ENCODE measurements at places on chromosomes 11 and 22.

DNA sequence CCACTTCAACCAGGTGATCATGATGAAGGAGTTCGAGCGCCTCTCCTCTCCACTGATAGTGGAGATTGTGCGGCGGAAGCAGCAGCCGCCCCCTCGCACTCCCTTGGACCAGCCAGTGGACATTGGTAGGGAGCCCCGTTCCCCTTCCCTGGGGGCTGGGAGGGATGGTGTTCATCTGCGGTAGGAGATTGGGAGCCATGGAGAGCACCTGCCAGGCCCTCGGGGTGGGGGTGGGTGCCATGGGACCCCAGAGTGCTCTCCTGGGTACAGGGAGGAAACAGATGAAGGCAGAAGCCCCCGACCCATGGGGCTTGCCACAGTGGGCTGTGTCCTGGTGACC, 7.0 kb downstream of the THAP7 start:
- no peak for DNase-seq

DNA sequence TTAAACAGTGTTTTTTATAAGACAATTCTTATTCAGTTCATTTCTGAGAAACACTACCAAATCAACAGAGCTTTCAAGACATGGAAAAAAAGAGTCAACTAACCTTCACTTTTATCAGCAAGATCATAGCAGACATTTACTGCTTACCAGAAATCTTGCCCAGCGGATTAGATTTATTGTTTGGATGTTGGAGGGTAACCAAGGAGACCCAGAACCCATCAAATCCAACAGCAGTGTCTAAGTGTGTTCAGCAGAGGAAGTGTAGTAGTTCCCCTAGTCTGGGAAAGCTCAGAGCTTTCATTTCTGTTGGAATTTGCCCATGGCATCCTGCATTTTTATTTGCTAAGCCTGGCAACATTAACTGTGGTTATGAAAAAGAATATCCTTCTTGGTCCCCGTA, 2.4 kb upstream of the PGM2L1 start:
- no peak for DNase-seq

DNA sequence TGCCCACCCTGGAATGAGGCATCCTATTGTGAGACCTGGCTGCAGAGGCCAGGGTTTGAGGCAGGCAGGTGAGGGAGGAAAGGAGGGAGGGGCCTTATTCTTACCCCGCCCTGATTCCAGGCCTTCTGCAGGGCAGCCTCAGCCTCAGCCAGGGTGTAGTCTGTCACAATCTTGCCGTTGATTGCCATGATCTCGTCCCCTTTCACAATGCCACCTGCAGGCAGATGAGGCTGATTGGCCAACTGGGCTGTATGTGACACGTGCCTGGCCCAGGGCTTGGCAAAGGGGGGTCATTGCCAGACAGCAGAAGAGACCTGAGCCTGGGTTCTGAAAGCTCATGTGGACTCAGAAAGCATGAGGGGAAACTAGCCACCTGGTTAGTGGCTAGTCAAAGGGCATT, 21.4 kb upstream of the ABCC8 start:
- DNase-seq, result no peak

DNA sequence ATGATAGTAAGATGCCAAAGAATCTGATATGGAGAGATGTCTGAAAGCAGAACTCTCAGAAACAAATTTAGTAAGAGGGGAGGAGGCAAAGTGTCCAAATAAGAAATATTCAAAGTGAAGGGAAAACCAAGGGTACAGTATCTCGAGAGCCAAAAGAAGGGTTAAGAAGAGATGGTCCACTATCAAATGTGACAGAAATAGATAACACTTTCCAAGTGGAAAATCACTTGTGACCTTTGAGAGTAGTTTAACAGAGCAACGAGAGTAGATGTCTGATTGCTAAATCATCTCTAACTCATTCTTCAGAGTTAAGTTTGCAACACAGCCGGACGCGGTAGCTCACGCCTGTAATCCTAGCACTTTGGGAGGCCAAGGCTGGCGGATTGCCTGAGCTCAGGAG, 4.3 kb upstream of the BUD13 start:
- DNase-seq, result no peak

All from prostate gland (tissue), 2 donors.